ENCODE measurements at places on chromosomes 5 and 9.

- DNase-seq = no peak
Measured at GRCh38 chr5:59140133-59140532, 557.3 kb downstream of the RAB3C start.

GRCh38 chr5:124698770-124699169 is 47.7 kb downstream of the ZNF608 start:
- DNase-seq = no peak

DNA sequence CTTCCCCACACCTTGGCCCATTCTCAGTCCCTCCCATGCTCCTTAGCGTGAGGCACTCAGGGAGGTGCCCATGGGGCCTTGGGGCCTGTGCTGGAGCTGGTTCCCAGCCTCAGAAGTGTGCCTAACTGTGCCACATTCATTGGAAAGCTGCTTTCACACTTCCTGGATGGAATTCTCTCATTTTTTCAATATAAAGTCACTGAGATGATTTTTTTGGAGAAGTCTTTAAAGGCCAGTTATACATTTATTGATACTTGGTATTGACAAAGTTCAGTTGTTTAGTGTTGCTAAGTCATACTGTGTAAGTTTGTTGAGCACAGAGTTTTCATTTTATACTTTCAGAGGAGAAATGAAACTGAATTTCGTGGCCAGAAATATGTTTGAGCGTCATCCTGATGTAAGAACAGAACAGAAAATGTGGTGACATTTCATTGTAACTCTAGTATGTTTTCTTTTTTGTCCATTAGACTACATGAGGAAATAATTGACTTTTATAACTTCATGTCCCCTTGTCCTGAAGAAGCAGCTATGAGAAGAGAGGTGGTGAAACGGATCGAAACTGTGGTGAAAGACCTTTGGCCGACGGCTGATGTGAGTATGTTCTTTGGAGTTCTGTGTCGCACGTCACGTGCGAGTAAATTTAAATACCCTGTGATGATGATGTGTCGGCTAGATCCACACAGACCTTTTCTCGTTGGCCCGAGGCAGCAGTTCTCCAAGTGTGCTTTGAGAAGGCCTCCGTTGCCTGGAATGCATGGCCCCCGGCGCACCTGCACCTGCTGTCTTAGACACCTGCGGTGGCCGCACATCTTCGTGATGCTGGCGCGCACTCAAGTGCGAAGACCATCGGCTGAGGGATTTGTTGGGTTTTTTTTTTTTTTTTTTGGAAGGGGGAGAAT is 24.1 kb downstream of the TENT4A start:
- no peak for DNase-seq

- DNase-seq = no peak
Measured at GRCh38 chr5:172207511-172207910, 13.5 kb downstream of the EFCAB9 start.

DNA sequence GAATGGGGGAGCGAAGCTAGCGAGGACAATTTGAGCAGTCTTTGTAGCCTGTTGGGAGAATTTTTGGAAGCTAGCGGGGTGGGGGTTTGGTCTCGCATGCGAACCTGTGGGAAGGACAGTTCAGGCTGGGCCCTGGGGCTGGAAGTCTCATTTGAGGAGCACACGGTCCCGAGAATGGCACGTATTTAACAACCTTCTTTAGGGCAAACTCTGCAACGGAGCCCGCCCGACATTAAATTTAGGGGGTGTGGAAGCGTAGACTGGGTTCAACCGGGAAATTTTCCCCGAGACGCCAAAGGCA is 35.2 kb upstream of the NFIB start:
- DNase-seq = no peak

- no peak for DNase-seq
Measured at GRCh38 chr5:154514331-154514730, 36.3 kb upstream of the HAND1 start.

- no peak for DNase-seq
Measured at GRCh38 chr5:76958991-76959767, 6.3 kb downstream of the CRHBP start.

DNA sequence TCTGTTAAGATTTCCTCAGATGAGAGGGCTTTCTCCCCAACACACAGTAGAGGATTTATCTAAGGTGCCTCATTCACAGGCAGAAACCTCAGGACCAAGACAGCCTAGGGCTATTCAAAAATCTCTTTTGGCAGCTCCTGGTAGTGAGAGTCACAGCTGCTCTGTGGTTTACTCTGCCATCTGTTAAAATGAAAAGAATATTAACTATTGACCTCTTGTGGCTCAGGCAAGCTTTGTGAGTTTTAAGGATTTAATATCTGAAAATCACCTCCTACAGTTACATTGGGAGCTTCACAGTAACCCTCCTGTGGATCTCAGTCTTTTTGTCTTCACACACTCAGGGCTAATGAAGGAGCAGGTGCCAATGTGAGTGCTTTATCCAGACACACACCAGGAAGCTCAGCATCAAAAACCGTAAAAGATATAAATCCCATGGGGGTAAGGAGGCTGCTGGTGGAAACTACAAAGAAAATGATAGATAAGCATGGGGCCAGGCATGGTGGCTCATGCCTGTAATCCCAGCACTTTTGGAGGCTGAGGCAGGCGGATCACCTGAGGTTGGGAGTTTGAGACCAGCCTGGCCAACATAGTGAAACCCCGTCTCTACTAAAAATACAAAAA is 29.7 kb downstream of the PPP1R2B start:
- no peak for DNase-seq

- DNase-seq = no peak
Measured at GRCh38 chr9:119675951-119676350, 306.7 kb upstream of the BRINP1 start.

DNA sequence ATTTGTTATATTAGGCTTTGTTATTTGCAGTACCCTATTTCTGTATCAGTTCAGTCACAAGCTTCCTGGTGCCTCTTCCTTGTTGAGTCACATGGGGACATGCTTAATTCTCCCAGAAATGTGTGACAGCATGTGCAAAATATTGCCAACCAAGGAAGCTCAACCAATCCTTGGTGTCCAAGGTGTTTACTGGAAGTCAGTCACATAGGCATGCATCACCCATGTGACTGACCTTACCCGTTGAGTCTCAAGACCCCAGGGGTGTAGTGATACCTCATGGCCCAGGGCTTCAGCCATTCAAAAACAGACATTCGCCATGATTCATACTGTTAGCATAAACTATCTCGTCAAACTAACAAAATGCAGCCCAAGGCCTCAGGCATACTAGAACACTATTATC is 9.3 kb upstream of the ANKDD1B start:
- DNase-seq = no peak

GRCh38 chr5:85841653-85842052 is 776.1 kb upstream of the COX7C start:
- no peak for DNase-seq

- no peak for DNase-seq
Measured at GRCh38 chr9:129617167-129617566, 3.7 kb downstream of the C9orf50 start.

DNA sequence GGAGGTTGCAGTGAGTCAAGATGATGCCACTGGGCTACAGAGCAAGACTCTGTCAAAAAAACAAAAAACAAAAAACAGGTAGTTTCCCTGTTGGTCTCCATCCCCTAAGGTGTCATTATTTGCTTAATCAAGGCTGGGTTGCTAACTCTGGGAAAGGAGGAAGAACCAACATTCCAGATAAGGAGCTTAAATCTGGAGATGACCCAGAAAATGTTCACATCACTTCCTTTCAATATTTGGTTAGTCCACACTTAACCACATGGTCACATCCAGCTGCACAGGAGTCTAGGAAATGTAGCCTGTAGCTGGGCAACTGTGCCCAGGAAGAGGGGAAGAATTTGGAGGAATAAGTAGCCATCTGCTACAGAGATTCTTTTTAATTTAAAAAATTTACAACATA is 25.9 kb upstream of the MEGF9 start:
- no peak for DNase-seq

DNA sequence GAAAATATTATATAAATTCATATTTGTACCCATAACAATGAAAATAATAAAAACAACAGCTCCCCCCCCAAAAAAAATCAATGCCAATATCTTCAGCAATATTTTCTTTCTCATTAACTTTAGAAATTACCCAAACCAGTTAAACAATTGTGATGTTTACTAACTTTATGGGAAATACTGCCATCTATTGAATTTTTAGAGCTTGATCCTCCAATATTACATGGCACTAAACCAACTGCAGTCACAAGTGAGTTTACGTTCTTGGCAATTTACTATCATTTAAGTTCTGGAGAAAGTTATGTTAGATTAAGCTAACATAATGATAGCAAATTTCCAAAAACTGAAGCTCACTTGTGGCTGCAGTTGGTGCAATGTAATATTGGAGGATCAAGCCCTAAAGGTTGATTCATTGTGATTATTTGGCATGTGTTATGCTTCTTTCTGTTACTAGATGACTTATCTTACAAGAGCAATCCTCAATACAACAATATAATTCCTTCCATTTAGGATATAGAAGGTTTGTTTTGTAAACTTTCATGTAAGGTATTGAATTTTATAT is 379.5 kb downstream of the CDH18 start:
- no peak for DNase-seq

DNA sequence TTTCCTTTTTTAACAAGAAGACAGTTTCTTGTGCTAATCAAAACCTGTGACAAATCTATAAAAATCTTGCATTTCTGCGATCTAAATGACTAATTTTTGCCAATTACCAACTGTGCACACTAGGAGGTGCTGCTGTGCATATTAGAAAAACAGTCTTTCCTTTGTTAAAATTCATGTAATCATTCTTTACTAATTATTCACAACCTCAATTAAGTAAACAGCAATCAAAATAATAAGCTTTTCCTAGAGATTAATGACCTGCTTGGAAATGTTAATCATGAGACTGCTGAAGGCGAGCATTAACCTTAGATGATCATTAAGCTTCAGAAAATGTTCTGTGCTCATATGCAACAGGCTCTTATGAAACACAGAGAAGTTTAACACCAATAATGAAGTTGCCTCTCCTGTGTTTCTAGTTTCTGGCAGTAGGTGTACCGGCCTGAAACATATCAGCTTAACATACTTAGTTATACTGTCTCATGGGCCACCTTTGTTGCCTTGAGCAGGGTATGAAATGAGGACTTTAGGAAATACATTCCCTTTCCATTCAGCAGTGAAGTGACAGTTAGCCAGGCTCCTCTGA is 17.7 kb downstream of the RFESD start:
- peak; percentile 34 for DNase-seq

DNA sequence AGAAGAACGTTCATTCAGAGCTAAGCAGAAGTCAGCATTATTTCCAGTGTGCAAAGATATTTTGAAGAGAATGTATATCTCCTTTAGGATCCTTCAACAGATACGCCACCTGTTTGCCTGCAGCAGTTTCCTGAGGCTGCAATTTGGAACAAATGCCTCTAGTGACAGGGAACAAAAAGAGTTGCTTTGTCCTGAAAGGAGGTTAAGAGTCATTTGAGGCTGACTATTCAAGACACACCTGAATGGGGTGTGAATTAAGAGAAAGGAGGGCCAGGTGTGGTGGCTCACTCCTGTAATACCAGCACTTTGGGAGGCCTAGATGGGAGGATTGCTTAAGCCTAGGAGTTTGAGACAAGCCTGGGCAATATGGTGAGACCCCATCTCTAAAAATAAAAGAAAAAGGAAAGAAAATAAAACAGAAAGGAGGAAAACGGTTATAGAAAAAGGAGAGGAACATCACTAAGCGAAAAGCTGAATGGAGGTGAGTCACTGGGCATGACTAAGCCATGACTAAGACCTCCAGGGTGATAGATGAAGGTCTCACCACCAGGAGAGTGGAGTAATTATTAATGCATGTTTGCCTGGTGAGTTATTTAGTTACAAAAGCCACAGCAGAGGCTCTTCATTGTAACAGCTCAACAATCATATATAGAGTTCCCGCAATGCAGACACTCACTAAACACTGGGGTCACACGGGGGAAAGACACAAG is 255.2 kb upstream of the TNC start:
- DNase-seq = no peak

DNA sequence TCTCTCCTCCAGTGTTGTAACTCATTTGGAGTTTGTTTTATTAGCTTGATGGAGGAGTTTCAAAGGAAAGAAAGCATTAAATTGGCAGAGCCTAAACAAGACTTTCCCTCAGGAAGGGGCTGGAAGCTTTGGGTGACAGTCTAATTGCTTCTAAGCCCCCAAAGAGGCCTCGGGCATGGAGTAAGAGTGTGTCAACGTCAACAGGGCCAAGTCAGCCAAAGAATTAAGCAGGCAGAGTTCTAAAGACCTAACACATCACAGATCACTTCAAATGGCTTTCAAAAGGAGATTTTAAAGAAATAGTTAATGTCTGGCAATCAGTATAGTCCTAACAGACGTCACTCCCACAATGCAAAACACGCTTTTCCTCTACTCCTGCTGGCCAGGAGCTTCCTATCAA is 234.5 kb downstream of the EFNA5 start:
- no peak for DNase-seq

DNA sequence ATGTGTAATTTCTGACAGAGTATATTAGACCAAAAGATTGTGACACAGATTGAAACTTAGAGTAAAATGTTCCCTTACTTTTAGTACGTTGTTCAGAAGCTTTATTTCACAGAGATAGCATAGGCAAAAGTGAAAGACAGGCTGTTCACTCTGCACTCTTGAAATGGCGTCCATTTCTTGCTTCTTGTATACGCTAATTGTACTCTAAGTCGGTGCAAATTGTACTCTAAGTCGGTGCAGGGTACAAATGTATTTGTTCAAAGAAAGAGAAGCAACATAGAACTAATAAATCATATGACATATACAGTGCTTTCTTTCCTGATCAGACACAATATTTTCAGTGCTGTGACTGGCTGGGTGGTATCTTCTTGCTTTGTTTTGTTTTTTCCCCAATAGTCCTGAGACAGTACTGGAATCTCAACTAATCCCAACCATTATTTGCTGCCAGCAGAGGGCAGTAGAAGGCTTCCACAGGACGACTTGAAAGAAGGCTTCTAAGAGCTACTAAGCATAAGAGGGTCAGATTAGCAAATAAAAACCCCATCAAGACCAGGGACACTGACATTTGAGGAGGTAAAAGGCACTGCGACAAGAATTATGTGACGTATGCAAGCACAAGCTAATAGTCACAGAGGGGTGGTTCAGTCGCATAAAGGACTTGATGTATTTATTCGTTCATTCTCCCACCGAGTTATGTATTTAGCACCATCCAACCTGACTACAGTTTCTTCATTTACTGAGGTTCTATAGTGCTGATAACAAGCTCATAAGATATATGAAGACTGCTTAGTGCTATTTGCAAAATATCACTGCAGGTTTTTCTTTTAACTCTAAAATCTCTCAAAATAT is 831.8 kb downstream of the TAF11L14 start:
- peak; percentile 55 for DNase-seq
